Caudate nucleus (tissue), 63 donors: ENCODE measurements at places on chromosomes 5 and 9.

GRCh38 chr9:19379283-19379682 lies 753 bp downstream of the RPS6 start:
- no peak for DNase-seq

DNA sequence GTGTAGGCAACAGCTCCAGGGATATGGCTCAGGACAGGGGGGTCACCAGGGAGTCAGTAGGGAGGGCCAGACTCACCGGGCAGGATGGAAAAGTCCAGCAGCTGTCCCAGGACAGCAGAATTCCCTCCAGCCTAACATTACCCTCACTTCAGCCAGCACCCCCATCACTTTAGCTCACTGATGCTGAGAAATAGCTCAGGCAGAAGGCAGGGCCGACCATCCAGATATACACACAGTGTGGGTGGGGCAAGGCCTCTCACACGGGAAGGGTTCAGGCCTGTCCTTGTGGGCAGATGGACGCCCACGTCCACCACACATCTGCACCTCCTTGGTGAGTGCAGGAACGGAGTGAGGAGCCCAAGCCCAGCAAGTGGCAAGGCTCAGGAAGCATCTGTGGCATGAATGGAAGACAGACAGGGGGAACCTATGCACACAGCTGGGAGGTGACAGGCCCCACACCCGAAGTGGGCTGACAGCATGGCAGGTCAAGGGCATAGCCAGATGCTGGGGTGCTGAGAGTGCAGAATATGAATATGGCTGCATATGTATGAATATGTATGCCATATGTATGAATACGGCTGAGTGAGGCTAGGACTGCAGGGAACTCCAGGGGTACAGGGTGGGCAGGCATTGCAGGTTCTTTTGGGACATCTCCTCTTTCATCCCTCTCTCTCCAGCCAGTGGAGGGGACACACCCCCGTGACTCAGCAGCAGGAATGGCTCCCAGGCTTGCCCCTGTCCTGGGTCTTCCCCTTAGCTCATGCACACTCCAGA lies 17.0 kb downstream of the BICD2 start:
- DNase-seq: no peak

GRCh38 chr5:136020383-136021015 lies 8.3 kb upstream of the TGFBI start:
- DNase-seq: no peak

DNA sequence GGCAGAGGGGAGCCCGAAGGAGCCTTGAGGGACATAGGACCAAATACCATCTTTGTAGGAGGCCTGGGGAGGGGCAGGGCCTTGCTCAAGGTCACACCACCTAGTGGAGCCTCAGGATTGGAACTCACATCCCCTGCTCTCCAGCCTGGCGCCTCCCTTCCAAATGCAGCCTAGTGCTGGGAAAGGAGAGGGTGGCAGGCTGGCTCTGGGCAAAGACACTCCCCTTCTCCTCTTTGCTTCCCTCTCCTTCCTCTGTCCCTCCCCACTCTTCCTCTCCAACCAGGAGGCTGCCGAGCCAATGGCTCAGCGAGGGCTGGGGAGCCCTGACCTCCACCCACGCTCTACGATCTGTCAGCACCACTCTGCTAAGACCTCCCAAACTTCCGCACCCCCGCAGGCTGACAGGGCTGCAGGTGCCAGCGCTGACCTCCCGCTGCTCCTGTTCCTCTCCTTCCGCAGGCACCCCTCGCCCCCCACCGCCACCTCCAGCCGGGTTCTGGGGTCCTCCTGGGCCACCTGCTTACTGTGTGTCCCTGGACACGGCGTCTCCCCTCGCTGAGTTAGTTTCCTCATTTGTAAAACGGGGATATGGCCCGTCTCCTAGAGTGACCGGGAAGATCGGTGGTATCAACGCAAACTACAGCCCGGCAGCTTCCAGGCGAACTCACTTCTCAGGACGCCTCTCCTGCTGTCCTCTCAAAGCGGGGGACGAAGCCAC lies 52.9 kb downstream of the C9orf50 start:
- DNase-seq: no peak

- no peak for DNase-seq
Observed at GRCh38 chr9:71637375-71637774, 130.9 kb downstream of the CEMIP2 start.

- no peak for DNase-seq
Observed at GRCh38 chr9:79001012-79001411, 570.8 kb upstream of the TLE4 start.

DNA sequence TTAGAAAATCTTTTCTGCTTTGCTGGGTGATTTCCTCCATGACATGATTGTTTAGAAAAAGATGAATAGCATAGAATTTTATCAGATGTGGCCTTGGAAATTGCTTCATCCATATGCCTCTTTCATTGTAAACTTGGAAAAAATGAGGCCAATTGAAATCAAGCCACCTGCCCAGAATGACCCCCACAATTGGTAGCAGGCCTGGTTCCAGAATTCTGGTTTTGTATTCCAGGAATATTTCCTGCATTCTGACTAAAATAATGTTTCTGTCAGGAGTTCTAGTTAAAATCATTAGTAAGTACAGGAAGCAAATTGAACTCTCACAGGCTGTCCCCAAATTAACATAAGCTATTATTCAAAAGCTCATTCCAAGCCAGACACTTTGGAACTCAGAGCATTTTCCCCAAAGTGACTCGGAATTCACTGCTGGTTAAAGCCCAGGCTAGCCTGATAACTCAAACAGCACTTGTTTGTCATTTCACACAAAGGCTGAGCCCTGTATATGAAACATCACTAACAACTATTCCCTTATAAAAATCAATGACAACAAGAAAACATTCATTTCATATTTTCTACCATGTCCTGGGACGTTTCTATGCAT lies 75.1 kb upstream of the ADCY2 start:
- no peak for DNase-seq

DNA sequence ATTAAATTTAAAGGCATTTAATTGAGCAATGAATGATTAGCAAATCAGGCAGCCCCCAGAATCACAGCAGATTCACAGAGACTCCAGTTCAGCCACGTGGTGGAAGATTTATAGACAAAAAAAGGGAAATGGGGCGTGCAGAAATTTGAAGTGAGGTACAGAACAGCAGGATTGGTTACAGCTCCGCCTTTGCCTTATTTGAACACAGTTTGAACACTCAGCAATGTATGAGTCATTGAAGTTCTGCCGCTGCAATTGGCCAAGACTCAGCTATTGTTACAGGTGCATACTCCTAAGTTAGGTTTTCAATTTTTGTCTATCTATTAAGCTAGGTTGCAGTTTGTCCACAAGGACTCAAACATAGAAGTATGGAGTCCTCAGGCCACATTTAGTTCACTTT lies 157.7 kb upstream of the SLC12A2 start:
- no peak for DNase-seq

GRCh38 chr5:9249231-9249630 lies 296.6 kb downstream of the SEMA5A start:
- DNase-seq: no peak

DNA sequence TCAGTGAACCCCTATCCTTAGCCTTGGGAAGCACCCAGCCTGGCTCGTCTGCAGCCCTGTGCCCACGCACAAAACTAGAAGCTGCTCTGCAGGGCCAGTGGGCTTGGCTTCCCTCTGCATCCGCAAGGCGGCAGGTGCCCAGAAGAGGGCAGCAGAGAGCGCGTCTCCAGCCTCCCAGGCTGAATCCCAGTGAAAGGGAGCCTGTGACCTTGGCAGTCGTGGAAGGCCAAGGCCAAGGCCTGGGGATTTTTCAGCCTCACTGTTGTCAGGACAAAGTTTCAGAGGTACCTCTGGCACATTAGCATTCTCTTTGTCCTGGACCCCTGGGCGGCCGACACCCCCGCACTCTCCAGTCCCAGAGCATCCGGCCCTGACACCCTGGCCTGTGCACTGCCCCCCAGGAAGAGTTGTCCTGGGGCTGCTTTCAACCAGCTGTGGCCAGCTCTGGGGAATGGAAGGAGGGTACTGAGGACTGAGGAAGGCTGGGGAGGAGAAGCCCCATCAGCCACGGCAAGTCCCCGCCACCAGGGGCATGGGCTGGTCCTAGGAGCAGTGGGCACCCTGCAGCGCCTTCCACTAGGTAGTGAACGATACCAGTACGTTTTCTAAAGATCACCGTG lies 63.6 kb upstream of the IL17B start:
- DNase-seq: peak; percentile 58

DNA sequence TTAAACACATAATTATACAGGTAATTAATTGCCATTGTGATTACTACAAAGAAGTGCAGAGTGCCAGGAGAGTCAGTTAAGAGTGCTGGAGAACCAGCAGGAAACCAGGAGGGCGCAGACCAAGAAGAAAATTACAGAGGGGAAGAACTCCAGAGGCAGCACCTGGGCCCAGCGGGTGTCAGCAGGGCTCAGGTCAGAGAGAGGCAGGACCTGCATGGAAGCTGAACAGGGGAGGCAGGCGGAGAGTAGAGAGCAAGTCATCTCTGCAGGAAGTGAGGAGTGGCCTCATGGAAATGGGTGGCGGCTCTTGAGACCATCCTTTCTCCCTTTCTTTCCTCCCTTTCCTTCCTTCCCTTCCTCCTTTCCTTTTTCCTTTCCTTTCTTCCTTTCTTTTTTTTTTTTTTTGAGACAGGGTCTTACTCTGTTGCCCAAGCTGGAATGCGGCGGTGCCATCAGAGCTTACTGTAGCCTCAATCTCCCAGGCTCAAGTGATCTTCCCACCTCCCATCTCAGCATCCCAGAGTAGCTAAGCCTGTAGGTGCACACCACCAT lies 4.0 kb upstream of the ZBTB34 start:
- no peak for DNase-seq
